ENCODE measurements at places on chromosomes 12 and 14.

GRCh38 chr12:18439541-18439940 is 178.2 kb downstream of the PIK3C2G start:
- DNase-seq: no peak

DNA sequence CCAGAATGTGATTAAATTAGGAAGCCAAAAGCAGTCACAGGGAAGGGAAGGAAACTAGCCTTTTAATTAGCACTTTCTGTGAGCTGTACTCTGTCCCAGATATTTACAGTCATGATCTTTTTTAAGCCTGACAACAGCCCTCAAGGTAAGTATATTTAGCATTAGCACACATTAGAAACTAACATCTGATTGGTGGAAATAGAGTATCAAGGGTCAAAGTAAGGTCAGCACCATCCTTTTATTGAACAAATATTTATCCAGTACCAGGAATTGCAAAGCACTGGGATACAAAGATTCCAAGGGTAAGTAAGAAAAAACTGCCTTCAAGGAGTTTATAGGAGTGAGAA is 28.2 kb downstream of the RPGRIP1 start:
- DNase-seq: peak; percentile 7

- DNase-seq: no peak
Measured at GRCh38 chr12:55703901-55704761, 3.6 kb downstream of the ITGA7 start.

- no peak for DNase-seq
Measured at GRCh38 chr14:101126731-101127130, 223.2 kb upstream of the RTL1 start.

DNA sequence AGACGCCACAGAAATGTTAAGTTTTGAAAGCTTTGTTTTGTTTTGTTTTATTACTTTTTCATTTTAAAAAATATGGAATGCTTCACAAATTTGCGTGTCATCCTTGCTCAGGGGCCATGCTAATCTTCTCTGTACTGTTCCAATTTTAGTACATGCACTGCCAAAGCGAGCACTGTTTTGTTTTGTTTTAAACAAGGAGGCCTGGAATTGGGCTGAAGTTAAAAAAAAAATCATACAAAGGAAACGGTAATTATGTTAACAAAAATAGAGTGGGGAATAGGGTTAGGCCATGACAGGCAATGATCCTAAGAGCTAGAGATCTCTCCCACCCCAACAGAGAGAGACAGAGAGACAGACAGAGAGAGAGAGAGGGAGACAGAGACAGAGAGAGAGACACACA is 57.0 kb downstream of the ZFP36L1 start:
- DNase-seq: no peak

DNA sequence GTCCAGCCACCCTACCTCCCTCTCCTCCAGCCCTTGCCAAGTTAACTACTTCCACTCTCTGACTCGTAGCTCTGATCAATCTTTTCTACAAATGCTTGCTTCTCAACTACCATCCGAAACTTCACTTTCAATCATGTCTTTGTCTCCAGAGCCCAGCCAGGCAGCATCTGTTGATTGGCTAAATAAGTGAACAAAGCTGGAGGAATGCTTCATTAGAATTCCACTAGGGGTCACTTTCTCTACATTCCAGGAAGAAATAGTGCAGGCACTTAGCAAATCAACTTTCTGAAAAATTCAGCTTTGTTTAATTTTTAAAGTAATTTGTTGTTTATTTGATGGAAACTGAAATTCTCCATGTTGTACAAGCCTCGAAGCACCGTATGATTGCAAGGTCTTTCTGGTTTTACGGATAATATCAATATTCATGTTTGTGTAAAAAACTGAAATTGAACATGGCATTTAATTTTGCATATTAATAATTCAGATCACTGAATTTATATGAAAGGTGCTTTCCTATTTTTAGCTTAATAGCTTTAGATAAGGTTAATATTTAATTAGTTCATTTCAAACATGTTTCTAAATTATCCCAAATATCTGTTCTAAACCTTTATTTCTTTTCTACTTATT is 32.4 kb upstream of the HELB start:
- peak; percentile 34 for DNase-seq

GRCh38 chr14:105180592-105181548 is at the start of gene NUDT14:
NUDT14 (minus strand) TSS chr14:105181312; CDS start chr14:105181209, 103 bp downstream.
- no peak for DNase-seq

DNA sequence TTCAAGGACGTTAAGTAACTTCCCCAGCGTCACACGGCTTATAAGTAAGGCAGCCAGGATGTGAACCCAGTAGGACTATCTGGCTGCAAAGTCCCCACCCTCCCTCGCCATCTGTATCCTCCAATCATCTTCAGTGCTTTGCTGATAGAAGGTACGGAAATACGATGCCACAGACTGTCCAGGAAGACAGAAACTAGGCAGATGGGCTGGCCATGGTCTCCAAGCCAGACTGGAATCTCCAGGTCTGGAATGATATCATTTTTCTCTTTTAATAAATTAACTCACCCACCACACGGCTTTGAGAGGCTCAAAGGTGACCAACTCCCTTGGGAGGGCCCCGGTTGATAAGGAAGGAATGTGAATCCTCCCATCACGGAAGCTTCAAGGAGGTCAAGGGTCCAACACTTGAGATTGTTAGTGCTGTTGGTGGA is 16.3 kb upstream of the BDKRB1 start:
- no peak for DNase-seq

DNA sequence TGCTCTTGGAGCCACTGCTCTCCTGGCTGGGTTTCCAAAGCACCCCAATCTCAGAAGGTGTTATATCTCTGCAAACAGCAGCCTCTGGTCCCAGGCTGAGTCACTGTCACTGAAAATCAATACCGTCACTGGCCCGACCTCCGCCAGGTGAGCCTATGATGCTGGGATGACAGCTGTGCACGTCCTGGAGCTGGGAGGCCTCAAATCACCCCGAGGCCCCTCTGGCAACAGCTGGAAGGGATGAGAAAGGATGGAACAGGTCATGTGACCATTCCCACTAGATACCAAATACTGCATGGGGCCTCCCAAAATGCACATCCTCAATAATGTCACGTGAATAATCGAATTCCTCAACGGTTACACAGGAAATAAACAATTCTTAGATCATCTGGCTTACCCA is 190.8 kb downstream of the TTC7B start:
- no peak for DNase-seq

- DNase-seq: no peak
Measured at GRCh38 chr12:104502217-104502616, 45.5 kb downstream of the CHST11 start.

DNA sequence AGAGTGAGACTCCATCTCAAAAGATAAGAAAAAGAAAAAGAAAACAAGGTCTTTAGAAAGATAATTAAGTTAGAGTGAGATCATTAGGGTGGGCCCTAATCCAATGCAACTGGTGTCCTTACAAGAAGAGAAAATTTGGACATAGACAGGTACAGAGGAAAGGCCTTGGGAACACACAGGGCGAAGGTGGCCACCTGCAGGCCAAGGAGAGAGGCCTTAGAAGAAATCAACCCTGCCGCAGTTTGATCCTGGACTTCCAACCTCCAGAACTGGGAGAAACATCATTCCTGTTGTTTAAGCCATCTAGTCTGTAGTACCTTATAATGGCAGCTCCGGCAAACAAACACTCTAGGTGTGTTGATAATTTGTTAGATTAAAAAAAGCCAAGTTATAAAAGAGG is 491.9 kb downstream of the MED13L start:
- DNase-seq: no peak

DNA sequence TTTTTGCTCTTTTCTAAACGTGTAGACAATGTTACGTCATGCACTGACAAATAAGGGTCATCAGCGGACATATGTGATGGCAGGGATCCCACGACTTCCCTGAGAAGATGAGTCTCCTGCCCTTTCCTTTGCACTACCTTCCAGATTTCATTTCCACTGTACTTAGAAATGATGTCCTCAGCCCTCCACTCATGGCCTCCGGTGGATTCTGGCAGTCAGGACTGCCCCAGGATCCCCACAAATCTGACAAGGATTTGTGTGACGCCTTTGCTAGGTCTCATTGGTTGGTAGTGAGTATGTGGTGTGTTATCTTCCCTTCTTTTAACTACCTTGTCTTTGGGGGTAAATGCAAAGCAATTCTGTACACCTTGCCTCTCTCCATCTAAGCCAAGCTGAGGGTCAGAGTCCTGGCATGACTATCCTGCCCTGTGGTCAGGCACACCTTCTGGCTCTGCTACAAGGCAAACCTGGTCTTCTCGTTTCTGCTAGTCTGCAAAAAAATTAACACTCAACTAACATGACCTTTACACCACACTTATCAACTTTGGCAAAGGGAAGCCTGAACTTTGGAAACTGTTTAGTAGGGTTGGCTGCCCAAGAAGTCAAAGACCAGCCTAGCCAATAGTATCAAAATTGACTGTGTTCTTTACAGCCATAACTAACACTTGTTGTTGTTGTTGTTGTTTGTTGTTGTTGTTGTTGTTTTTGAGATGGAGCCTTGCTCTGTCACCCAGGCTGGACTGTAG is 17.3 kb upstream of the DHRS4 start:
- no peak for DNase-seq

DNA sequence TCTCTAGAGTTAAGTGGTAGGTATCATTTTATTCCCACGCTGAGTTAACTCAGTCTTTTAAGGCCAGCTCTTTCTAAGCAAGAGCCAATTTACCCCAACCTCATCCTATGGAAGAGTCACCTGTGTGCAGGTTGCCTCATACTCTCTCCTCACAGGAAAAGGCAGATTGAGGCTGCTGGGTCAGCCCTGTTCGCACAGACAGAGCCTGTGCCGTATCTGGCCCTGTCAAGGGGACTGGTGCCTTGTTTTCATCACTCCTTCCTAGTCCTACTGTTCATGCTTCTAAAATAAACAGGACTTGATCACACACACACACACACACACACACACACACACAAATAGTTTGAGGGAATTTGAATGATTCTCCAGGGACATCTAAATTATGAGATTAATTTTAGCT is 285.0 kb downstream of the SLC6A15 start:
- DNase-seq: no peak

DNA sequence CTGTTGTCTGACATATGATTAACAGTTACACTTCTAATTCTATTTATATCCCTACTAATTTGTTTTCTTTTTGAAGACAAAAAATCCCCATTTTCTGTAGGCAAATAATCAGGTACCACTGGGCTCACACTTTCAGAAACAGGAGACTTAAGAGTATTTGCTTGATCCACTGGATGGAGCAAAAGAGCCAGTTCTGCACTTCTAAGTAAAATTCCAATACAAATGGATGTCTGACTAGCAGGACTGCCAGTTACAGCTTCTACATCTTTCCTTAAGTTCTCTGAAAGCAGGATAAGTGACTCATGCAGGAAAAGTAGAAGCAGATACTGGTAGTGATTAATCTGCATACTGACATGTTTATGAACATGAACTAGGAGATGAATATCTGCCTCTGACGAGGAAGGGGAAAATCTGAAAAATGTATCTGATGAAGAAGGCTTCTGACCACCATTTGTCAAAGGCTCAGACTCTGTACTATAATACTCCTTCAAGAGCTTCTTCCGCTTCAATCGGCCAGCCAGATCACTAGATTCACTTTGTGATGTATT is 73.8 kb upstream of the ANKS1B start:
- no peak for DNase-seq

DNA sequence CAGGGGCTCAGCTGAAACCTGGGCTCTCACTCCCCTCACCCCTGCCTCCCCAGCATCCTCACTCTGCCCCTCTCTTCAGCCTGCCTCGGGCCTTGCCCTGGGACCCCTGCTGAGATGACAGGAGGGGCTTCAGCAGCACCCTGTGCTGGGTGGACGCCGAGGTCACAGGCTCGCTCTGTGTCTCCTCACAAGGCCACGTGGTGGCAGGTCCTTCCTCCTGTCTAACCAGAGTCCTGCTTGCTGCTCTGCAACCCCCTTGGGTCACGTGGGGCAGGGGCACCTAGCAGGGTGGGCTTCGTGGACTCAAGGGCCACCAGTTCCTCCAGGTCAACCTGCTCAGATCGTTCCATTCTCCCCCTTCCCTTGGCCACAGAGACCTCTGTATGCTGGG is 90.4 kb downstream of the TMEM121 start:
- no peak for DNase-seq

DNA sequence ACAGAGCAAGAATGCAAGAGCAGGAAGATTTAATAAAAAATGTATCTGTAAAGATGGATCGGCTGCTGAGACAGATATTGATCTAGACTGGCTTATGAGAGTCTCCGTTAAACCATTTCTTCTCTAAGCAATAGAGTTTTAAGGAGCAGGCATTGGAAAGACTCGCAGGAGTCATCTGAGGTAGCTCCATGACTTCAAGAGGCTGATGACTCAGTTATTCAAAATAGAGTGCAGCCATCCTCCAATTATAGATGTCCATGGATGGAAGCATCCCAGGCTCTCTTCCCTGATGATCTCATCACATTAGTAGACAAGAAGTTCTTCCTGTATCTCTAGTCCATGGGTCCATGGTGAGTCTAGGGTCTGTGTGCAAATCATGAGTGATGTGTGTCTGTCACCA is 638.3 kb upstream of the TMEM132C start:
- no peak for DNase-seq

DNA sequence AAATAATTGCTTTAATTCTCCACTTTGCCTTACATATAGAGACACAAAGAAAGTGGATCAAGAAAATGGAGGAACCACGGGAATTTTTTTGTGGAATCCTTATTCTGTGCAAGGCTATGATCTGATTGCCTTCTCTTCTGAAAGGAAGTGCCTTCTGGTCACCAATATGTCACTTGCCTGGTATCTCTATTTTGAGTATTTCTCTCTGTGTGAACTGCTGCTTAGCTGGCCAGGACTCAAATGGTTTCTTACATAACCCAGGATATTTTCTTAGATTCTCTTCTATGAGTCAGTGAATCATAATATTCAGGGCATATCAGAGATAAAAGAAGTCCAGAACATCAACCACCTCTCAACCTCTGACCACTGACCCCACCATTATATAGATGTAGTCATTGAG is 156.1 kb downstream of the DIO2 start:
- peak; percentile 10 for DNase-seq

- DNase-seq: no peak
Measured at GRCh38 chr14:101813833-101814232, 52.3 kb downstream of the PPP2R5C start.

DNA sequence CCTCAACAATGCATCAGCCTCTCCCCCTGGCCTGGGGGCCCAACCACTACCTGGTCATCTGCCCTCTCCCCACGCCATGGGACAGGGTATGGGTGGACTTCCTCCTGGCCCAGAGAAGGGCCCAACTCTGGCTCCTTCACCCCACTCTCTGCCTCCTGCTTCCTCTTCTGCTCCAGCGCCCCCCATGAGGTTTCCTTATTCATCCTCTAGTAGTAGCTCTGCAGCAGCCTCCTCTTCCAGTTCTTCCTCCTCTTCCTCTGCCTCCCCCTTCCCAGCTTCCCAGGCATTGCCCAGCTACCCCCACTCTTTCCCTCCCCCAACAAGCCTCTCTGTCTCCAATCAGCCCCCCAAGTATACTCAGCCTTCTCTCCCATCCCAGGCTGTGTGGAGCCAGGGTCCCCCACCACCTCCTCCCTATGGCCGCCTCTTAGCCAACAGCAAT is 7.4 kb upstream of the RNU7-1 start:
- DNase-seq: no peak

GRCh38 chr12:132664206-132665148 is 22.7 kb downstream of the POLE start:
- DNase-seq: no peak

GRCh38 chr12:78878459-78878858 is 13.9 kb downstream of the SYT1 start:
- no peak for DNase-seq

Data from retina (tissue), 1 donor.